ENCODE measurements at places on chromosomes 6 and 20. TPM values are rescaled to one million over a fixed set of nuclear protein-coding genes. Genes with fewer than 3 reads are reported as not detected.

DNA sequence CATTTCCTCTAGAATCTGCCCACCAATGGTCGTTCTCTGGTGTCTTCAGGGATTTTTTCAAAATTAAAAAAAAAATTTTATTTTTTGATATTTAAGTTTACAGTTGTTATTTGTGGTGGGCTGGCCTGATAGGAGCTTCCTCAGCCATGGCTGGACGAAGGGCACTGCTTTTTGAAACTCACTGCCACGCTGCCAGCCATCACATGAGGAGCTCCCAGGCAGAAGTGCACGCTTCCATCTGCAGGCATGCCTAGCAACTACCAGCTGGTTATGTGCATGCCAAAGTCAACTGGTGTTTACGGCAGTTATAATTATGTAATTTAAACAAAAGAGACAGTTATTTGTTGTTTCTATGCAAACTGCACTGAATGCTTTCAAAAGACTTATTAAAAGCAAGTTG, 105.1 kb downstream of the IRF4 start:
- no peaks in the 10 kb centered on the region for H3K27me3 ChIP-seq
- no peak for DNase-seq
- H3K36me3 ChIP-seq: peaks cover 30% of the 10 kb centered on the region
- H3K4me3 ChIP-seq: no peak overlapping the region
- H3K27ac ChIP-seq: no peak overlapping the region

DNA sequence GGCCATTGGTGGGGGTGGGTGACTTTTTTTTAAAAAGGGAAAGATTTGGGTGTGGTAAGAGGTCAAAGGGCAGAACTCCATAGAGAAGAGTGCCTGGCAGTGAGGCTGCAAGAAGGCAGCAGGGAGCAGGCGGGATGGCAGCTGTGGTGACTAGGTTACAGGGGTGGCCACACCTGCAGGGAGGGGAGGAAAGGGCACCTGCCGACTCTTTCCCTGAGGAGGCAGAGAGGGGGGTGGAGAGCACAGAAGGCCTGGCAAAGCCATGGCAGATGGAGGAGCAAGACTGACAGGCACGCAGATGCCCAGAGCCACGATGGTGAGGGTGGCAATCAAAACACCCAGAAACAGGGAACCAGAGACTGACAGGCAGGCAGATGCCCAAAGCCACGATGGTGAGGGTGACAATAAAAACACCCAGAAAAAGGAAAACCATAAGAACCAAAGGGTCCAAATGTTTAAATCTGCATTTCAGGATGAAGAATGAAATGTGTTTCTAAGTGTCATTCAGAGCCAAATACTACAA, 19.3 kb downstream of the CST7 start:
- no peak for DNase-seq
- no peak overlapping the region for H3K4me3 ChIP-seq
- H3K27me3 ChIP-seq: no peaks in the 10 kb centered on the region
- peaks cover 26% of the 10 kb centered on the region for H3K36me3 ChIP-seq
- H3K4me1 ChIP-seq: no peaks in the 10 kb centered on the region
- H3K27ac ChIP-seq: no peak overlapping the region

DNA sequence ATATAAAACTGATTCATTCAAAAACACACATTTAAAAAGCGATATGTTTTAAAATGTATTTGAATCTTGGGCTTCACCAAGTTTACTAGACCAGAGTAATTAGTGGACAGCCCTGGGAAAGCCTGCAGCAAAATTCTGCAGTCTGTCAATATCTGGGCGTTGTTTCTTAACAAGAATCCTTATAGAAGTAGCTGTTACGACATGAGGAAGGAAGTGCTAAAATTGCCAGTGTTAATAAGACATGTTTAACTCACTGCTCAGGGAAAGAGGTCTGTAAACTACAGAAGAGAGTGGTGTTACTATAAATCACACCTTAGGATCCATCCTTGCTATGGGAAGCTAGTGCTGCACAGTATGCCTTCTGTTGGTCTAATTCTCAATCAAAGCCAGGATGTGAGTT, 120.6 kb downstream of the TBX18 start:
- H3K4me3 ChIP-seq: no peak overlapping the region
- no peaks in the 10 kb centered on the region for H3K27me3 ChIP-seq
- peaks cover 6% of the 10 kb centered on the region for H3K36me3 ChIP-seq
- no peak overlapping the region for H3K27ac ChIP-seq

DNA sequence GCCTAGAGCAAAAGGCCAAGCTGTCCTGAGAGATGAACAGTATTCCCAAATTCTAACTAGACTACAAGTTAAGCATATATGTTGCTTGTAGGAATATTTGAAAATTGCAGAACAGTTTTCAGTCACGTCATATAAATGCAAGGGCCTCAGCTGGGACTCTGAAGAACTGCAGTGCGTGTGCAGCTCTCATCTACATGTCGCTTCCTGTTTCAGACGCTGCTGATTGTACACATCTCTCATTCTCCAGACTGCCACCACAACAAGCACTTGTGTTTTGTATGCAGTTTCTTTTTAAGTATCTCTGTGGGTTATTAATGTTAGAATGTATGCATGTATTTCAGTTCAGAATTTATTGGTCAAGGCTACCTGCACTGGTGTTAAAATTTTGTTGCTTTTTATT, 119.7 kb downstream of the MAP3K4 start:
- no peaks in the 10 kb centered on the region for H3K27me3 ChIP-seq
- H3K36me3 ChIP-seq: peaks cover 70% of the 10 kb centered on the region
- no peak for DNase-seq
- H3K4me1 ChIP-seq: peaks cover 12% of the 10 kb centered on the region
- H3K4me3 ChIP-seq: no peak overlapping the region
- no peak overlapping the region for H3K27ac ChIP-seq

DNA sequence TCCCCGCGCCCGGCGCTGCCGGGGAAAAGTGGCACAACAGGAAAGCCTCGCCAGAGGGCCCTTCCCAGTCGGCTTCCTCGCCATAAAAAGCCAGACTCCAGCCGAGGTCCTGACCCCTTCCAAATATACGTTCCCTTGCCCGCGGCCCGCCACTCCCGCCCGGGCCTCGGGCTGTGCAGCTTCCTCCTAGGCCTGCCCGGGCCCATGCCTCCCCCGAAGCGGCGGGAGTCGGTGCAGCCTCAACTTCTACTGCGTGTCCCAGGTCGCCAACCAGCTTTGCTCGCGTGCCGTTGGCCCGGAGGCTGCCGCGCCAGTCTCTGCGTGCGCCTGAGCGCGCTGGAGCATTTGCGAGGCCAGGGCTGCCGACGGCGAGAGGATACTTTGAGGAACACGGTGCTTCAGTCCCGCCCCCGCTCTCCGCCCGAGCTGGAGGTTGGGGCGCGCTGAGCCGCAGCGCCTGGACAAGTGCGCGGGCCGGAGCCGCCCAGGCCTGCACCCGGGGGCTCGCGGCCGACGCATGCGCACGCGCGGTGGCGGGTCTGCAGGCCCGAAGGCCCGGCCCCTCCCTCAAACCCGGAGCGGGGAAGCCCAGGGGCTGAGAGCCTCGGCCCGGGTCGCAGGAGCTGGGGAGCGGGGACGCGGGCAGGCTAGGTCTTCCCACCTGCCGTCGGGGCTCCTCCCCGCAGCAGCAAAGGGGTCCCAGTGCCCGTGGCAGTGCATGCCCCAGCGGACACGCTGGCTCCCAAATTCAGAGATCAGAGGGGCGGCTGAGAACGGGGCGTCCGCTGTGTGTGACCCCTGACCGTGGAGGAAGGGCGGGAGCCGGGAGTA, 10.2 kb downstream of the FOXC1 start:
- H3K36me3 ChIP-seq: no peaks in the 10 kb centered on the region
- H3K4me3 ChIP-seq: no peak overlapping the region
- H3K27me3 ChIP-seq: no peaks in the 10 kb centered on the region
- DNase-seq: no peak
- no peaks in the 10 kb centered on the region for H3K4me1 ChIP-seq
- no peak overlapping the region for H3K27ac ChIP-seq

GRCh38 chr20:13061381-13061780, 52.6 kb downstream of the SPTLC3 start:
- H3K36me3 ChIP-seq: no peaks in the 10 kb centered on the region
- no peaks in the 10 kb centered on the region for H3K4me1 ChIP-seq
- H3K4me3 ChIP-seq: no peak overlapping the region

- DNase-seq: no peak
- H3K36me3 ChIP-seq: peaks cover 19% of the 10 kb centered on the region
- H3K4me3 ChIP-seq: no peak overlapping the region
- no peak overlapping the region for H3K27ac ChIP-seq
These were observed 6.6 kb downstream of the EPM2A start for GRCh38 chr6:145728444-145729385.

DNA sequence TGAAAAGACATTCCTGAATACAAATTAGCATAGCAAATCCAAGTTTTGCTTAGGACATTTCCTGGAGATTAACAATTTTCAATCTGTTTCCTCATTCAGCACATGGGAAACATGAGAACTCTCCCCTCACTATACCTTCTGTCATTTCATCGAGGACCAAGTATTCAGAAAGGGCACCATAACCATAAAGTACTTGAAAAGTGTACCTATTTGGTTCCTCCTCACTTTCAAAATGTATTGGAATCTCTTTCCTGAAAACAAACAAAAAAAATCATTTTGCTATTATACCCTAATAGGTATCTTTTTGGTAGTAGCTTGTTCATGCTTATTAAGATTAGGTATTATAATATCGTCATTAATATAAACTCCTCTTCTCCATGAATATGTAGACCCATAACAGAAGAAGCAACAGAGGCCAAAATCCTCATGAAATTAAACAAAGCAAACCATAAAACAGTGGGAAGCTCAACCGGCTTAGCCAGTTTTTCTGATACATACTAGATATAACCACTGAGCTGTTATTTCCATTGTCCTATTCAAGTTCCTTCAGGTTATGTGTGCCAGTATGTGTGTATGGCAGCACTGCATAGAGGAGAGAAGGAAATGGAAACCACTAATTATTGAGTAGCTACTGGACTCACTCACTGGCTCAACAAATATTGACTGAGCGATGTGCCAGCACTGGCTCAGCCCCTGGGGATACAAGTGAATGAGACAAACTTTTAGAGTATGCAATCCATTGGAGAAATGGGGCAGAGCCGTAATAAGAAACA, 274.0 kb downstream of the MAFB start:
- no peak overlapping the region for H3K27ac ChIP-seq
- no peak for DNase-seq
- no peaks in the 10 kb centered on the region for H3K36me3 ChIP-seq
- no peaks in the 10 kb centered on the region for H3K4me1 ChIP-seq

DNA sequence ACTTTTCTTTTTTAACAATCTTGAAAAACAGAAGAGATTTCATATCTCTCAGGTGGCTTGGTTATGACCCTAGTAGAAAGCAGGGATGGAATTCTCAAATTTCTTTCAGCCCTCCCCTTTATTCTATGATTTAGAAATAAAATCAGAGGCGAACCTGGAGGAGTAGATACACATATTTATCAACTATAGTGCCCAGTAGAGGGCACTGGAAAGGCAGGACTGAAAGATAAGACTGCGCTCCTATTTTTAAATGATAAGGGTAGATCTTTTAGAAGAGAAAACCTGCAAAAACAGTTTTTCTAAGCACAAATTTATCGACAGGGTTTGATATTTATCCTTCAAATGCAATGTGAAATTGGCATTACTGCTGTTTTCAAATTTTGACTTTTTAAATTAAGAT, 1296.6 kb downstream of the EPHA7 start:
- DNase-seq: no peak
- no peaks in the 10 kb centered on the region for H3K27me3 ChIP-seq
- no peak overlapping the region for H3K4me3 ChIP-seq
- peaks cover 7% of the 10 kb centered on the region for H3K36me3 ChIP-seq
- H3K4me1 ChIP-seq: no peaks in the 10 kb centered on the region

DNA sequence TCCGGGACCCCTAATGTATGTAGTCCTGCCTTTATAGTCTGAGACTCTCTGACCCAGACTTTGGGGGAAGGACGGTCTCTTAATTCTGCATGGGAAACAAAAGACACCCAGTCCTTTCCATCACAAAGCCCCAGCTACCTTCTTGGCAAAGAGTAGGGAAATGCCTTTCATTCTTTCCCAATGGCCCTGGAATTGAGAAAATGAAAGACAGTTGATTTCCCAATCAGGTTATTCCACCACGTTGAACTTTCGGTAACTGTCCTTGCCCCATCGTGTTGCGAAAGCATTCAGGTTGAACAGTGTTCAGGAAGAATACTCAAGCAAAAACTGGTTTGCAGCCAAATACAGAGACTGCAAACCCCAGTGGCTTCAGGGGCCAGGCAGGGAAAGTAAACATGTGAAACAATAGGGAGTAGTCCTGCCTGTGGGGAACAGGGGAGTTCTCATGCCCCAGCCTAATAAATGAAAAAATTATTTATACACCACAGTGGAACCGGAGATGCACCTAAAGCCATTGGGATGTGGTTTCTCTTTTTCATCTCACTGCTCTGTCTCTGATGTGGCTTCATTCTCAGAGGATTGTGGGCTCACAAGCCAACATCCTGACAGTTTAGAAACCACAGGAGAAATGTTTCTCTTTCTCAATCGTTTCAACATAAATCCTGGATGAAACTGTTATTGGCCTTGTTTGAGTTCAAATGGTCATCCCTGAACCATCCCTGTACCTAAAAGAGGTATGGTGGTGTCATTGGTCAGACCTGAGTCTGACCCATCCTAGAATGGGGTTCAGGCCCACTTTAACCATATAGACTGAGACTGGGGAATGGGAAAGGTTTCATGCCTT, 44.2 kb upstream of the SLC9A8 start:
- DNase-seq: peak; percentile 53
- H3K27me3 ChIP-seq: peaks cover 9% of the 10 kb centered on the region
- no peaks in the 10 kb centered on the region for H3K36me3 ChIP-seq
- H3K4me1 ChIP-seq: peaks cover 34% of the 10 kb centered on the region
- peak overlapping the region; percentile 72 for H3K27ac ChIP-seq

DNA sequence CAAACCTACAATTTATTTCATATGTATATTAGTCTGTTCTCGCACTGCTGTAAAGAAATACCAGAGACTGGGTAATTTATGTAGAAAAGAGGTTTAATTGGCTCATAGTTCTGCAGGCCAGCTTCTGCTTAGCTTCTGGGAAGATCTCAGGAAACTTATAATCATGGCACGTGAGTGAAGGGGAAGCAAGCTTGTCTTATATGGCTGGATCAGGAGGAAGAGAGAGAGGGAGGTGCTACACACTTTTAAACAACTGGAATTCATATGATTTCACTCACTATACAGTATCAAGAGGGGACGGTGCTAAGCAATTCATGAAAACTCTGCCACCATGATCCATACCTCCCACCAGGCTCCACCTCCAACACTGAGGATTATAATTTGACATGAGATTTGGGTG, 29.9 kb downstream of the PHACTR2 start:
- no peak overlapping the region for H3K4me3 ChIP-seq
- H3K27ac ChIP-seq: no peak overlapping the region
- no peak for DNase-seq
- H3K36me3 ChIP-seq: peaks cover 15% of the 10 kb centered on the region

GRCh38 chr20:38321959-38322598, 18.1 kb downstream of the BPI start:
- DNase-seq: peak; percentile 58
- H3K27me3 ChIP-seq: peaks cover 20% of the 10 kb centered on the region
- no peak overlapping the region for H3K4me3 ChIP-seq
- H3K4me1 ChIP-seq: peaks cover 6% of the 10 kb centered on the region
- H3K27ac ChIP-seq: no peak overlapping the region
- no peaks in the 10 kb centered on the region for H3K36me3 ChIP-seq

- peak overlapping the region; percentile 56 for H3K4me3 ChIP-seq
- H3K4me1 ChIP-seq: peaks cover 57% of the 10 kb centered on the region
- peaks cover 2% of the 10 kb centered on the region for H3K27me3 ChIP-seq
- peak; percentile 85 for DNase-seq
- peaks cover 7% of the 10 kb centered on the region for H3K36me3 ChIP-seq
- peak overlapping the region; percentile 86 for H3K27ac ChIP-seq
These were observed 154.3 kb downstream of the MRPL14 start for GRCh38 chr6:43972913-43973300.

- peaks cover 36% of the 10 kb centered on the region for H3K36me3 ChIP-seq
- DNase-seq: no peak
These were observed 202.1 kb downstream of the ARHGAP18 start for GRCh38 chr6:129507846-129508245.

Gene ARMH2
- total RNA-seq: not detected

Gene SPATA25
- total RNA-seq: 0.50 TPM

Gene ZNF311
- total RNA-seq: 0.15 TPM

Measured in HFFc6 (cell line).